Natural killer cell treated with Interleukin-12 subunit alpha and Interleukin-12 subunit beta and Interleukin-15 and Interleukin-18, amount 100 ng/mL, for 72 hours (primary cell): ENCODE measurements at places on chromosomes 13 and 19.
A peak's percentile ranks its signal among the peaks of the same experiment; 100 is the strongest.

- no peaks in the 10 kb centered on the region for H3K4me1 ChIP-seq
- H3K27me3 ChIP-seq, result no peaks in the 10 kb centered on the region
- DNase-seq, result no peak
- no peaks in the 10 kb centered on the region for H3K36me3 ChIP-seq
- no peak overlapping the region for H3K4me3 ChIP-seq
These were observed 15.1 kb upstream of the TRPC4 start for GRCh38 chr13:37884674-37885073.

DNA sequence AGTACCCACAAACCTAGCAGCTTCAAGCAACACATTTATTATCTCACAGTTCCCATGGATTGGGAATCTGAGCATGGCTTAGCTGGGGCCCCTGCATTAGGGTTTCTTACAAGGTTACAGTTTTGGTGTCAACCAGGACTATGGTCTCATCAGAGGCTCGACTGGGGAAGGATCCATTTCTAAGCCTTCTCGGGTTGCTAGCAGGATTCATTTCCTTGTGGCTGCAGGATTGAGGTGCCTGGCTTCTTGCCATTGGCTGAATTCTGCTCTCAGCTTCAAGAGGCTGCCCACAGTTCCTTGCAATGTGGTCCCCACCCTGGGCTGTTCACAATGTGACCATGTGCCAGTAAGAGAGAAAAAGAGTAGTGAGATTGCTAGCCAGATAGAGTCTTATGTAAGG lies 26.7 kb downstream of the ZNRF4 start:
- no peak overlapping the region for H3K27ac ChIP-seq
- no peak overlapping the region for H3K4me3 ChIP-seq
- H3K27me3 ChIP-seq, result peaks cover 34% of the 10 kb centered on the region
- H3K36me3 ChIP-seq, result no peaks in the 10 kb centered on the region

- DNase-seq, result no peak
- peaks cover 41% of the 10 kb centered on the region for H3K4me1 ChIP-seq
- peak overlapping the region; percentile 62 for H3K27ac ChIP-seq
- H3K27me3 ChIP-seq, result no peaks in the 10 kb centered on the region
- no peaks in the 10 kb centered on the region for H3K36me3 ChIP-seq
These were observed 1.3 kb upstream of the TGFB1 start for GRCh38 chr19:41355035-41355434.

DNA sequence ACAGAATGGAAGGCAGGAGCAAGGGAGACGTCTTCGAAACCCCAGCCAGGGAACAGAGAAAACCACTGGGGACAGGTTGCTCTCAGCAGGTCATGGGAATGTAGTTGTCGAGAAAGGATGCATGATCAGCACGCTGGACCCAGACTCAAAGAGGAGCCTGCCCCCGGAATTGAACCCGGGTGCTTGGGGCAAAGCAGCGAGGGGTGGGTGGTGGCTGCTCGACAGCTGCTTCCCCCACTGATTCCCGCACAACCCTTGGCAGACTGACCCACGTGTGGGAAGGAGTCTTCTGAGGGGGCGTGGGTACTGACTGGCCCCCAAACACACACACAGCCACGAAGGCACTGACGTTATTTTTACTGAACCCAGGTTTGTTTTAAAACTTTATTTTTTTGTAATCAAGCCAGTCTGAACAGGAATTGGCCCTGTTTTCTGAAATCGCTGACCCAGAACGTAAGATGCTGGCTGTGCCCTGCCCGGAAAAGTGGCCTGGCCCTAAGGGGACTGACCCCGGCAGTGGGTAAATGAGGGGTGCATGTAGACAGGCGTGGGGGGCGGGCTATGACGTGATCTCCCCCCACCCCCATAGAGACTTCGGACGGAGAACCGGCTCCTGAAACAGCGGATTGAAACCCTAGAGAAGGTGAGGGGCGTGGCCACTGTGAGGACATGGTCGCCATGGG lies 18.6 kb downstream of the PRR36 start:
- no peak overlapping the region for H3K4me3 ChIP-seq
- no peak overlapping the region for H3K27ac ChIP-seq
- no peak for DNase-seq

DNA sequence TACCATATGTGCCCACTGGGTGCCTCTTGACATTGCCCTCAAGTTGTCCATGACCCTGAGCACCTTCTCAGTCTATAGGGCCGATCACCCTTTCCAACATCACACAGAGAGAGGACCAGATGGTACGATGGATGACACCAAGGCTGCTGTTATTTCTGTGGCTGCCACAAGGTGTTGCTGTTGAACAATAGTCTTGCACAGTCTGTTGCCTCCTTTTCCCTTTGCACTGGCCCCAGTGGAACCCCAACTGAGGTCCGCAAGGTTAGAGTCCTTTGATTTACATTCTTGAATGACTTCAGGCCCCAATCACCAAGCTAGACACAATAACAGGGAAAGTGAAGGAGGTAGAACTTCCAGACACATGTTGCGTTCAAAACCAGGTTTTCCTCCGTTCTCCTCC lies 52.0 kb downstream of the TINCR start:
- no peak for DNase-seq
- H3K27ac ChIP-seq, result no peak overlapping the region
- H3K36me3 ChIP-seq, result peaks cover 13% of the 10 kb centered on the region
- H3K4me1 ChIP-seq, result no peaks in the 10 kb centered on the region
- H3K27me3 ChIP-seq, result peaks cover 19% of the 10 kb centered on the region

GRCh38 chr19:5838353-5839064 lies 993 bp downstream of the FUT6 start:
- no peak for DNase-seq
- no peaks in the 10 kb centered on the region for H3K36me3 ChIP-seq
- no peak overlapping the region for H3K4me3 ChIP-seq
- H3K27me3 ChIP-seq, result no peaks in the 10 kb centered on the region
- H3K4me1 ChIP-seq, result no peaks in the 10 kb centered on the region
- no peak overlapping the region for H3K27ac ChIP-seq

GRCh38 chr13:37741536-37741935 lies 128.0 kb downstream of the TRPC4 start:
- no peaks in the 10 kb centered on the region for H3K4me1 ChIP-seq
- no peak overlapping the region for H3K27ac ChIP-seq
- no peaks in the 10 kb centered on the region for H3K27me3 ChIP-seq
- H3K4me3 ChIP-seq, result no peak overlapping the region
- H3K36me3 ChIP-seq, result peaks cover 4% of the 10 kb centered on the region
- no peak for DNase-seq

DNA sequence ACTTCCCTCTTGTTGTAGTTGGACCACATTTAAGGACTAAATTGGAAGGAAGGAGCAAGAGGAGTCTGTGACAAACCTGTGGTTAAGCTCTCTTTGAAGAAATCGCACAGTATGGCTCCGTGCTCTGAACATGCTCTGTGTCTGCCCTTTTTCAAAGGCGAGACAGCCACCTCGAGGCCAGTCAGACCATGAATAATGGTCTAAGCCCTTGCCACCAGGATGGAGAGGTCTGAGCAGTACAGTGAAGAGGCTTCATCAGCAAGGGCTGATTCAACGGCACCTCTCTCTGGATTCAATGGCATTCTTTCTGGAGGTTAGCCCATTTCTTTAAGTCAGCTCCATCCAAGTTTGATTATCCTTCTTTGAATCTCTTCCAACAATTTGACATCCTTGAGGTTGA lies 30.9 kb downstream of the FAM216B start:
- no peak overlapping the region for H3K4me3 ChIP-seq
- peaks cover 3% of the 10 kb centered on the region for H3K27me3 ChIP-seq
- no peaks in the 10 kb centered on the region for H3K36me3 ChIP-seq
- H3K27ac ChIP-seq, result no peak overlapping the region

GRCh38 chr13:23847497-23847896 lies 41.7 kb downstream of the MIPEP start:
- peaks cover 4% of the 10 kb centered on the region for H3K36me3 ChIP-seq
- peaks cover 22% of the 10 kb centered on the region for H3K4me1 ChIP-seq
- no peaks in the 10 kb centered on the region for H3K27me3 ChIP-seq
- H3K4me3 ChIP-seq, result no peak overlapping the region
- DNase-seq, result no peak
- no peak overlapping the region for H3K27ac ChIP-seq

DNA sequence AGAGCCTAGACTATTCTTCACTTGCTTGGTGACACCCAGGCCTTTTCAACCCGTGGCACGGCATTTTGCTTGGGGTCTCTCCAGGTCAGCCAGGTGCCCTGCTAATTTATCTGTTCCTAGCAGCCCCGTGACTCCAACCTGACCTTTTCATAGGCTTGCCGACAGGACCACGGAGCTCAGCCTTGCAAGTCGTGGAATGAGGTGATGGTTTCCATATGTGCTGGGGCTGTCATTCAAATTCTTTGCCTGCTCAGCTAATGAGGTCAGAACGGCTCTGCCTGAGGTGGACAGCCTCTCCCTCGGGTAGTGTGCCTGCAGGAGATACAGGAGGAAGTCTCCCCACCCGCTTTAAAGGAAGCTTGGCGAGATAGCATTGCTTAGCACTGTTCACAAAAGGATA lies 61.0 kb downstream of the SHISA2 start:
- DNase-seq, result no peak
- no peak overlapping the region for H3K4me3 ChIP-seq
- H3K36me3 ChIP-seq, result peaks cover 22% of the 10 kb centered on the region
- no peak overlapping the region for H3K27ac ChIP-seq

GRCh38 chr13:30149248-30149647 lies 158.1 kb downstream of the KATNAL1 start:
- peaks cover 88% of the 10 kb centered on the region for H3K4me1 ChIP-seq
- H3K36me3 ChIP-seq, result peaks cover 4% of the 10 kb centered on the region
- H3K27me3 ChIP-seq, result no peaks in the 10 kb centered on the region
- DNase-seq, result no peak
- peak overlapping the region; percentile 86 for H3K27ac ChIP-seq
- H3K4me3 ChIP-seq, result peak overlapping the region; percentile 64

- no peaks in the 10 kb centered on the region for H3K36me3 ChIP-seq
- no peak overlapping the region for H3K4me3 ChIP-seq
- H3K4me1 ChIP-seq, result no peaks in the 10 kb centered on the region
- H3K27me3 ChIP-seq, result peaks cover 25% of the 10 kb centered on the region
- no peak overlapping the region for H3K27ac ChIP-seq
- no peak for DNase-seq
These were observed 6.2 kb downstream of the WASF3 start for GRCh38 chr13:26563713-26564112.

DNA sequence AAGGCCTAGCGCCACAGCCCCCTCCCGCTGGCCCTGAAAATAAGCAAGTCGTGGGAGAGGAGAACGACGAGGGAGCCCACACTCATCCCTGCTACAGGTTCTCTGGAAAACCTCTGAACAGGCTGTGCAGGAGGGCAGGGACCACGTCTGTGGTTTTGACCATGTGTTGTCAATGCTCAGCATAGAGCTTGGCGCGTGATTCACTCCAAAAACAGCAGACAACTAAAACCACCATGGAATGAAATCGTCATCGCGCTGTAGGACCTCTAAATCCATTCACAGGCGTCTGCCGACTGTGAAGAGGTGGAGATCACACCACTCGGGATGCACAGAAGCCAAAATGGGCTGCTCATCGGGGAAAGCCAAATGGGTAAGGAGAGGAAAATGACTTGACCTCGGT lies 121.3 kb downstream of the COL4A1 start:
- no peaks in the 10 kb centered on the region for H3K36me3 ChIP-seq
- no peak overlapping the region for H3K4me3 ChIP-seq
- no peak overlapping the region for H3K27ac ChIP-seq
- DNase-seq, result no peak

DNA sequence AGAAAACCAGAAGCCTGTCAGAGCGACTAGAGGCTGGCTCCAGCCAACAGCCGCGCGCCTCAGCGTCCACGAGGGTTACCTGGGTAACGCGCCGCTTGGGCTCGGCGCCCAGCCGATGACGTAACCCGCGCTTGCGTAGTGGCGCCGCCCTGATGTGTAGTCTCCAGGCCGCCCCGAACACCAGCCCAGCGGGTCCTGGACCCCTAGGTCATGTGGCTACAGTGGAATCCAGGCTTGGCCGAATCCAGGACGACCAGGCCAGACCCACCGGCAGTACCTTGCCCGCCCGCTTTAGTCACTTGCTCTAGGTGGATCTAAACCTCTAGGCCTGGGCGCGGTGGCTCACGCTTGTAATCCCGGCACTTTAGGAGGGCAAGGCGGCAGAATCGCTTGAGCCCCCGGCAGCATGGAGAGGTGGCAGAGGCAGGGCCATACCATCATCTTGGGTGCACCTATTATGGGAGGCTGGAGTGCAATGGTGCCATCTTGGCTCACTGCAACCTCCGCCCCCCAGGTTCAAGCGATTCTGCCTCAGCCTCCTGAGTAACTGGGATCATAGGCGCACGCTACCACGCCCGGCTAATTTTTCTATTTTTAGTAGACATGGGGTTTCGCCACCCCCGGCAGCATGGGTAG lies 7.2 kb upstream of the ZNF606 start:
- no peaks in the 10 kb centered on the region for H3K27me3 ChIP-seq
- no peak for DNase-seq
- H3K36me3 ChIP-seq, result peaks cover 54% of the 10 kb centered on the region
- H3K4me3 ChIP-seq, result peak overlapping the region; percentile 56

DNA sequence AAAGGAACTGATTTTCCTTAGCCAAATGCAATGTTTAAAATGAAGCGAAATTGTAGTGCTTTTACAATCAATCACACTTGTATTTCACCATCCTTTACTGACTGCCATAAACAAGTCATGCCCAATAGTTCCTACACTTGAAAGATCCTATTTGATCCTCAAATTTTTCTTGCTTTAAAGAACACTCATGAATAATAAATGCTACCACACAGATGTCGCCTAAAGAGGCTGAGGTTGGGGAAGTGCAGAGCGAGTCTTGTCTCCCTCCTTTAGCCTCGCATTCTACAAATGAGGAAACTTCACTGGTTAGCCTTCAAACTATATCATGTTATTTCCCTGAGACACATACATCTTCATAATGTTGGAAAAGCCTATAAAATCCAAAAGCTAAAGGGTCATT lies 18.7 kb upstream of the AMER2 start:
- no peak overlapping the region for H3K27ac ChIP-seq
- no peak for DNase-seq
- H3K4me1 ChIP-seq, result no peaks in the 10 kb centered on the region
- H3K4me3 ChIP-seq, result no peak overlapping the region
- no peaks in the 10 kb centered on the region for H3K36me3 ChIP-seq

GRCh38 chr13:102901056-102901455 lies 55.2 kb downstream of the ERCC5 start:
- no peak overlapping the region for H3K27ac ChIP-seq
- no peak overlapping the region for H3K4me3 ChIP-seq

GRCh38 chr13:32432856-32433255 lies 4.9 kb upstream of the N4BP2L1 start:
- peaks cover 11% of the 10 kb centered on the region for H3K4me1 ChIP-seq
- H3K36me3 ChIP-seq, result no peaks in the 10 kb centered on the region
- H3K4me3 ChIP-seq, result no peak overlapping the region
- DNase-seq, result no peak

- H3K27me3 ChIP-seq, result peaks cover 49% of the 10 kb centered on the region
- H3K4me3 ChIP-seq, result no peak overlapping the region
- no peak overlapping the region for H3K27ac ChIP-seq
These were observed 2.9 kb upstream of the HTR2A start for GRCh38 chr13:46899801-46900200.

GRCh38 chr19:14639536-14640277 lies 34.9 kb downstream of the ADGRE3 start:
- H3K27me3 ChIP-seq, result peaks cover 19% of the 10 kb centered on the region
- DNase-seq, result no peak
- H3K4me1 ChIP-seq, result no peaks in the 10 kb centered on the region
- no peak overlapping the region for H3K27ac ChIP-seq

GRCh38 chr19:48953141-48953540 lies 1.5 kb upstream of the BAX start:
- no peak for DNase-seq
- no peaks in the 10 kb centered on the region for H3K27me3 ChIP-seq
- H3K4me3 ChIP-seq, result no peak overlapping the region
- no peak overlapping the region for H3K27ac ChIP-seq
- no peaks in the 10 kb centered on the region for H3K36me3 ChIP-seq
